ENCODE measurements at places on chromosomes 7 and 10. TPM values are rescaled to one million over a fixed set of nuclear protein-coding genes. Genes with fewer than 3 reads are reported as not detected.

GRCh38 chr10:116053910-116054309 is 219.1 kb downstream of the GFRA1 start:
- no peak overlapping the region for H3K4me3 ChIP-seq
- no peaks in the 10 kb centered on the region for H3K4me1 ChIP-seq
- no peak overlapping the region for H3K27ac ChIP-seq
- H3K27me3 ChIP-seq = no peaks in the 10 kb centered on the region

DNA sequence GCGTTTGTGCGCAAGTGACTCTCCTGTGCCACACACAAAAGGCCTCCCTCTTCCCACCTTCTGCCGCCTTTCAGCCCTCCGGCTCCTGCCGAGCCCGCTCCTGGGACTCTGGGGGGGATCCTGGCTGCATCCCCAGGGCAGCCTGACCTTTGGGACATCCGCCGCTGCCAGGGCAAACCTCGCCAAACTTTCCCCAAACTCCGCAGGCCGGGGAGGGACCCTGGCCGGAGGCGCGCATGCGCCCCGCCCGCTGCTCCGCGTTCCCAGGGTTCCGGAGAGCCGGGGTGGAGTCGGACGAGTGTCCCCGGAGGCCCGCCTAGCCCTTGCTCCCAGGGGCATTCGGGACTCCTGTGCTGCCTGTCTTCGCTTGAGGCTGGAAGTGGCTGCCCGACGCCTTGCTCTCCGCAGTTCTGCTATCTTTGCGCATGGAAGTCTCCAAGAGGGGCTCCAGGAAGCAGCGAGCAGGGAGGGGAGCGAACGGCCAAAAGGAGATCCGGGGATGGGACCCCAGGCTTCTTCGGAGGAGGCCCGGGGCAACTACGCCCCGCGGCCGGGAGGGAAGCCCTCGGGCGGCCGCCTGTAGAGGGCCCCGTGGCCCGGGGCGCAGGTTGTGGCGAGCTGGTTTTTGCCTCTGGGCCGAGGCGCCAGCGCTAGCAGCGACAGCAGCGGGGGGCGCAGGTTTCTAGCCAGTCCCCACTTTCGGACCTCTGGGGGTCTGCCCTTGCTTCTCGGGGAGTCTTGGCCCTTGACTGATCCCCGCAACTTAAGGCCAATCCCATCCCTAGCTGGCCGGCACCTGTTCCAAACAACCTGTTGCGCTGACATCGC is 7.0 kb downstream of the PTF1A start:
- peak; percentile 90 for DNase-seq
- no peaks in the 10 kb centered on the region for H3K36me3 ChIP-seq
- H3K4me3 ChIP-seq = peak overlapping the region; percentile 75
- no peak overlapping the region for H3K27ac ChIP-seq

DNA sequence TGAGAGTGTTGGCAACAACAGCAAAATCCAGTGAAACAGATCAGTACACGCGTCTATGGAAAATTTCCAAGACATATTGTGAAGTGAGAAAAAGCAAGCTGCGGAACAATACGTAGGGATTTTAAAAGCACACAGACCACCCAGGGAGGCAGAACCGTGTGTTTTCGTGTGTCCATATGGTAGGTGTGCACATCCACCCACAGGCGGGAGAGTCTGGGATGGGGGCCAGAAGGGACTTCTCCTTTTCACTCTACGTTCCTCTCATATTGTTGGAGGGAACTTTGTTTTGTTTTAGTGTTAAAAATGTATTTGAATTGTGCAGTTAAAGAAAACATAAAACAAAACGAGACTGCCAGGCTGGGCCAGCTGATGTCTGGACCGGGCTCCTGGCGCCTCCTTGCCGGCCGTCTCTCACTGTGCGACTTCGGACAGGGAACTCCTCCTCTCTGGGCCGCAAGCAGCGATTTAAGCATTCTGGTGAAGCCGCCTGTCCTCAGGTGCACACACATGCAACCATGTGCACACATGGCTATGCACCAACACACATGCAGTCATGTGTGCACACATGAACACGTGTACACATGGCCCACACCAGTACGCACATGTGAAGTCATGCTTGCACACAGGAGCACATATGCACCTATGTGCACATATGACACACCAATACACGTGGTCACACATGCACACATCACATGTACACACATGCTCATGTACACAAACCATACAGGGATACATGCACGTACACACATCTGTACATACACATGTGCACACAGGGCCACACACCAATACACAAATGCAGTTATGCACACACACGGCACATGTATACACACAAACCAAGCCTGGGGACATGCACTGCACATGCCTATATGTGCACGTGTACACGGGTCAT is 141.1 kb downstream of the ELFN1 start:
- no peaks in the 10 kb centered on the region for H3K27me3 ChIP-seq
- H3K4me3 ChIP-seq = no peak overlapping the region
- no peak for DNase-seq
- H3K27ac ChIP-seq = no peak overlapping the region
- no peaks in the 10 kb centered on the region for H3K36me3 ChIP-seq

GRCh38 chr10:5862360-5862961 is 27.2 kb downstream of the ANKRD16 start:
- no peaks in the 10 kb centered on the region for H3K36me3 ChIP-seq
- no peak overlapping the region for H3K4me3 ChIP-seq
- H3K27ac ChIP-seq = no peak overlapping the region
- no peaks in the 10 kb centered on the region for H3K27me3 ChIP-seq
- H3K4me1 ChIP-seq = peaks cover 3% of the 10 kb centered on the region
- DNase-seq = no peak

DNA sequence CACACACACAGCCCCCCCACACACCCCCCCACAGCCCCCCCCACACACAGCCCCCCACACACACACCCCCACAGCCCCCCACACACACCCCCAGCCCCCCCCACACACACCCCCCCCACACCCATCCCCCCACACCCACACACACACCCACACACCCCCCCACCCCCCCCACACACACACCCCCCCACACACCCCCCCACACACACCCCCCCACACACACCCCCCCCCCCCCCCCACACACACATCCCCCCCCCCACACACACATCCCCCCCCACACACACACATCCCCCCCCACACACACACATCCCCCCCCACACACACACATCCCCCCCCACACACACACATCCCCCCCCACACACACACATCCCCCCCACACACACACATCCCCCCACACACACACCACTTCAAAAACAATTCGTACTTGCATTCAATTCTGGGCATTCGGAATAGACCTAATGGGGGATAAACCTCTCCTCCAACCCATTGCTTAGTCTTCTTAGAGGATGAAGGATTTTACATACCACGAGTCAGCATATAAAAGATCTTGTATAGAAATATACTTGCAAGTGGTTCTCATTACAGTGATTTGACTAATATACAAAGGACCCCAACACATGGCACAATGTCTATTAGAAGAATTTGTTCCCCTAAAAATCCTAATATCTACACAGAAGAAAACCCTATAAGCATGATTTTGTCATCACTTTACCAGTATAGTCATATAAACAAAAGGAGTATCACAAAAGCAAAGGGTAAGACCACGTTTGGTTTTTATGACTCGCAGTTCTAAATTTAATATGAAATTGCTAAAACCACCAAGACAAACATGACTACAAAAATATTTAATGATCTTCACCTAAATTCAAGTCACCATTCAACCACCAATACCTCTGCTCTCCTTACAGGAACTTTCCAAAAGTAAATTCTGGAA is 80.9 kb downstream of the DIP2C start:
- no peak overlapping the region for H3K4me3 ChIP-seq
- no peaks in the 10 kb centered on the region for H3K27me3 ChIP-seq
- no peaks in the 10 kb centered on the region for H3K4me1 ChIP-seq

DNA sequence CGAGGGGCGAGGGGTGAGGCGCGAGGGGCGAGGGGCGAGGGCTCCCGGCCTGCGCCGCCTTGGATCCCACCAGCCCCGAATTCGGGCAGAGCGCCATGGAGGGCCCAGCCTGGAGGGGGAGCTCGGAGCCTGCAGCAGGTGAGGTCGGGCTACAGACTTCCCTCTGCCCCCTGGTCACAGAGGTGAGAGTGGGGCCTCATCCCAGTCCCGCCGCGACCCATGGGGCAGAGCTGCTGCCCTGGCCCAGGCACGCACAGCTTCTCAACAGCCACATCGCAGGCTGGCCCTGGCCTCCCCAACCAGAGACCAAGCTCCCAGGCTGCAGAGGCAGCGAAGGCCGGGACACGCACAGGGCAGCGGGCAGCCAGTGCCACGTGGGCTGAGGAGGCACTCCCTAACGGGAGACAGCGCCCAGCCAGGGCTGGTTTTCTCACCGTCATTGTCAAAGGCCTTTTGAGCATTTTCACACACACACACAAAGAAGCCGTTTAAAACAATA is 191.8 kb downstream of the PTPRN2 start:
- peak; percentile 80 for DNase-seq
- H3K4me1 ChIP-seq = no peaks in the 10 kb centered on the region
- H3K27me3 ChIP-seq = no peaks in the 10 kb centered on the region
- no peak overlapping the region for H3K27ac ChIP-seq
- no peak overlapping the region for H3K4me3 ChIP-seq
- H3K36me3 ChIP-seq = no peaks in the 10 kb centered on the region

DNA sequence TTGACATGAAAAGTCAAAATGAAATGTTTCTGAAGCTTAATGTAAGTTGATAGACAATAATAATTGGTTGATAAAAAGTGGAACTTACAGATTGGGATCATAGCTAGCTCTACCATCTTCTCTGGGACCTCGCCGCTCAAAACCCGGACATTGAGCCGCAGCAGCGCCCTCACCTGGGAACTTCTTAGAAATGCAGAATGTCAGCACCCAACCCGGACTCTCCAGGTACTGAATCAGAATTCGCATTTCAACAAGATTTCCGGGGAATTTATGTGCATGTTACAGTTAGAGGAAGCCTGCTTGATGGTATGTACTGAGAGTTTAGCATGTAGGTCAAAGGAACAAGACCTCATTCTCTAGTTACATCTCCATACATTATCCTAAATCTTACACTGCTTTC is 36.7 kb upstream of the ABLIM1 start:
- no peak overlapping the region for H3K27ac ChIP-seq
- H3K27me3 ChIP-seq = no peaks in the 10 kb centered on the region
- no peaks in the 10 kb centered on the region for H3K4me1 ChIP-seq
- no peaks in the 10 kb centered on the region for H3K36me3 ChIP-seq
- no peak overlapping the region for H3K4me3 ChIP-seq

DNA sequence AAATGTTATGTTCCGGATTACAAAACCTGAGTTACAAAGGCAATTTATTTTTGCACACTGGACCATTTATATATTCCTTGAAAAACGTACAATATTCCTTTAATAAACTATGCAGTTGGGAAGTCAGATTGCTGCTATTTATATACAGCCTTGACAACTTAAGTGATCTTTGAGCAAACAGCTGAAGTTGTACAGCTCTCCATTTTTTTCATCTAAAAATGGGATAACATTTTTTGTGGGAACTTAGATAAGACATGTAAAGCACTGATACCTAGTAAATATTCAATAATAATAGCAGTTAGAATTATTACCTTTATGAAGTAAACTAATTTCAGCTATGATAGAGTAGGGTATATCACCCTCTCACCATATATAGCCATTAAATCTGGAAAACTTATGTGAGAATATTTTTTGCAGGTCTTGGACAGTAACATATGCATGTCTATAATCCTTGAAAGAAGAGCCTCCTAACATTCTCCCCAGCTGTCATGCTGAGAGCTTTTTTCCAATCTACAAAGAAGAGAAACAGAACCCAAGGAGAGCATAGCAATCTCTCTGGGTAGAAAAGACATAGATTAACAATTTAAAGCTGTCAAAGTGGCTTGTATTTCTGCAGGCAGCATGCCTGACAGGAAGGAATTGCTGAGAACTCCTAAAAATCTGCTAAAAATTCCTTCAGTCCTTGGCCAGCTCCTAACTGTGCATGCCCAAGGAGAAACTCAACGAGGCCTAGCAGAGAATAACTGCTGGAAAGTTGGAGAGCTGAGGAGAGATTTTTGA is 326.0 kb downstream of the CRPPA start:
- no peak for DNase-seq
- no peak overlapping the region for H3K27ac ChIP-seq
- H3K4me3 ChIP-seq = no peak overlapping the region
- H3K27me3 ChIP-seq = no peaks in the 10 kb centered on the region

DNA sequence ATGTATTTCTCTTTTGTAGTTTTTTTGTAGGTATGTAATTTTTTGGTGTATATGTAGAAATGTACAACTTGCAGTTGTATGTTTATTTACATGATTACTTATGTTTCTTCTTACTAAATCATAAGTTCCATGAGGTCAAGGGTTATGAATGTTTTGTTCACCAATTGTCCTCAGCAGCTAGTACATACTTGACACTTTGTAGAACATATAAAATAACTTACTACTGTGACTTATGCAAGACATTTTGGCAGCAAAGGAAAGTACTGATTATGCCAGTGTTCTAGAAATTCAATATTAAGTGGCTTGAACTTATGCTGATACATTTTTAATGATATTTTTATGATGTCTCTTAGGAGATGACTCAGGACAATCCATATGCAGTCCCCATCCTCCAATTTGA is 209.6 kb downstream of the DKK1 start:
- H3K4me1 ChIP-seq = no peaks in the 10 kb centered on the region
- no peak overlapping the region for H3K4me3 ChIP-seq
- no peak overlapping the region for H3K27ac ChIP-seq
- DNase-seq = no peak

DNA sequence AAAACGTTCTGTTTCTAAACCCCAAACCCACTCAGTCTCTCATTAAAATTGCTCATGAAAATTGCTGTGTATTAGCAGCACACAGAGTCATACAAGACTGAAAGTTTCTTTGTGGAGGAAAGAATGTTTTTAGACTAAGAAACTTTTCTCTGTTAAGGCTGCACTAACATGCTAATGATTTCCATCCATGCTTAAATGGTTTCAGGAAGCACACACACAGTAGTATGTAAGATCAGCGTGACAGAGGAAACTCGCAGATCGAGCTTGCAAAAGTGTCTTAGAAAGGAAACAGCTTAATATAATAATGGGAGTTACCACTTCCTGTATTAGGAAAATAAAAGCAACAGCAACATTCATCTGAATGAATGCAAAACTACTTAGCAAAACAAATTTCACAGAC is 112.7 kb downstream of the ICA1 start:
- no peak for DNase-seq
- no peaks in the 10 kb centered on the region for H3K36me3 ChIP-seq
- H3K4me1 ChIP-seq = no peaks in the 10 kb centered on the region
- H3K27ac ChIP-seq = no peak overlapping the region
- no peaks in the 10 kb centered on the region for H3K27me3 ChIP-seq

- no peak overlapping the region for H3K4me3 ChIP-seq
- H3K4me1 ChIP-seq = no peaks in the 10 kb centered on the region
- no peaks in the 10 kb centered on the region for H3K27me3 ChIP-seq
- no peaks in the 10 kb centered on the region for H3K36me3 ChIP-seq
Measured at GRCh38 chr10:2772816-2773631, 294.3 kb upstream of the PFKP start.

- no peaks in the 10 kb centered on the region for H3K36me3 ChIP-seq
- H3K4me3 ChIP-seq = no peak overlapping the region
- H3K4me1 ChIP-seq = no peaks in the 10 kb centered on the region
- no peak overlapping the region for H3K27ac ChIP-seq
- no peaks in the 10 kb centered on the region for H3K27me3 ChIP-seq
Measured at GRCh38 chr7:46852795-46853194, 729.1 kb downstream of the TNS3 start.

RTKN2 gene
- 11.5 TPM for total RNA-seq

PAX4 gene
- total RNA-seq = not detected
